ENCODE measurements at places on chromosomes 13 and 19.

DNA sequence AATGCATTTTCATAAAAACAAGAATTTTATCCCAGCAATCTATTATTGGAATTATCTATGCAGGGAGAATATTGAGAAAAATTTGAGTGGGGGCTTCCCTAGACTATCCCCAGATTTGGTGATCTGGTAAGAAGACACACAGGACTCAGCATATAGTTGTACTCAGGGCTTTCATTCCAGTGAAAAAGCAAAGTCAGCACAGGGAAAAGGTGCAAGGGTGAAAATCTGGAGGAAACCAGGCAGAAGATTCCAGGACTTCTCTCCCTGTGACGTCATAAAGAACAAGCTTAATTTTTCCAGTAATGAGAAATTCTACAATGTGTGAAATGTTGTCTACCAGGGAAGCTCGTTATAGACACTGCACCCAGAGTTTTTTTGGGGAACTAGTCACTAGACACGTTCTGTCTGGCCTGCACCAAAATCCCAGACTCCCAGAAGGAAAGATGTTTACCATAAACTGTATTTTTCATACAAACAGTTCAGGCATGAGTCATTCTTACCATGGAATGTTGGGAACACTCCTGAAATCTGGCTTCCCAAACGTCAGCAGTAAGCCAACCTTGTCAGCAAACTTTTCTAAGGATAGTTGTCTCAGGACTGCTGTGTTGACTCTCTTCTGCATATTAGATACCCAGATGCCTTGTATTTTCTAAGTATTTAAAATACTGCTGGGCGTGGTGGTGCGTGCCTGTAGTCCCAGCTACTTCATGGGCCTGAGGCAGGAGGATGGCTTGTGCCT, 107.4 kb downstream of the DNAJC3 start:
- DNase-seq = no peak

DNA sequence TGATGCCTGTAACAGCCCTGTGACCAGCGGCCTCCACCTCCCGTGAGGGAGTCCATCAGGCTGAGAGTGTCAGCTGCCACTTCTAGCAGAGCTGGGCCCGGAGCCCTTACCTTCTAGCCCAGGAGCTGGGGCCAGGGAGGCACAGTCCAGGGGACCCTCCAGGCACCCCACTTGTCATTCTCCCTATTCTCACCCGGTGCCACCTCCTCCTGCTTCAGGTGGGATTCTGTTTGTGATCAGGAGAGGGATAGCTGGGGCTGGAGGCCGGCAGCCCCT, 4.1 kb downstream of the RASA3 start:
- no peak for DNase-seq

- no peak for DNase-seq
These were observed 705.7 kb downstream of the SLITRK5 start for GRCh38 chr13:88376760-88377388.

GRCh38 chr19:49852631-49853126, 1.7 kb downstream of the PTOV1 start:
- no peak for DNase-seq

- DNase-seq = no peak
These were observed 11.7 kb upstream of the MCF2L start for GRCh38 chr13:112957295-112957677.

DNA sequence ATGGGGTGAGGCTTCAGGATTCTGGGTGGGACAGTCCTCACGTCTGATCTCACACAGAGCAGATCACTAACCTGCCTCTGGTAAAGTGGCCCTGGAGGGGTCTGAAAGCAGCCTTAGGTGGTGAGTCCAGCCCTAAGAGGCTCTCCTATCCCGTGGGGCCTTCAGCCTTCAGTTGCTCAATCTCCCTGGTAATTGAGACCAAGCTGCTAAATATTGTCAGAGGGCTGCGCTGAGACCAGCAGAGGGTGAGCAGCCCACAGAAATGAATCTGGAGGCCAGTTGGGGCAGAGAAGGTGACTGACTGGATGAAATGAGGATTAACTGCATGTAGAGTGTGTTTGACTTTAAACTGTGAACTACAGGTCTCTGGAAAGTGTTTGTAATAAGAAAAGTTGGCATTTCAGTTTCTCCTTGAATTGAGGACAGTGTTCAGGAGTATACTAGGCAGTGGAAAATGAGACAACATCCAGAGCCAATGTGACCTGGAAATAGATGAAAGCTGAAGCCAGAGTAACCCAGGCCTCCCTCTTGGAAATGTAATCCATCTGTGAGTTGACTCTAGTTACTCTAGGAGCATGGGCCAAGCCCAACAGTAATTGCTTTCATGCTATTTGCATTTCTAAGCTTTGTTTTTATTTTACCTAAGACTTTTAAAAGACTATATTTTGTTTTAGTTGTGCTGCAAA, 14.3 kb upstream of the HSPH1 start:
- no peak for DNase-seq
